ENCODE measurements at places on chromosomes 1 and 21. TPM values are rescaled to one million over a fixed set of nuclear protein-coding genes. Genes with fewer than 3 reads are reported as not detected.
A peak's percentile ranks its signal among the peaks of the same experiment; 100 is the strongest.

DNA sequence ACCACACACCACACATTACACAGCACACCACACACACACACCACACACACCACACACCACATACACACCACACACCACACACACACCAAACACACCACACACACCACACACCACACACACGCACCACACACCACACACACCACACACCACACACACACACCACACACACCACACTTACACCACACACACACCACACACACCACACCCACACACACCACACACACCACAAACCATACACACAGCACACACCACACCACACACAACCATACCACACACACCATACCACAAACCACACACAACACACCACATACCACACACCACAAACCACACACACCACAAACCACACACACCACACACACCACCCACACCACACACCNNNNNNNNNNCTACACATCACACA lies 40.9 kb upstream of the SIK1 start:
- H3K27ac ChIP-seq: no peak overlapping the region
- no peaks in the 10 kb centered on the region for H3K27me3 ChIP-seq
- H3K36me3 ChIP-seq: no peaks in the 10 kb centered on the region
- no peak overlapping the region for H3K4me3 ChIP-seq
- no peak for DNase-seq

DNA sequence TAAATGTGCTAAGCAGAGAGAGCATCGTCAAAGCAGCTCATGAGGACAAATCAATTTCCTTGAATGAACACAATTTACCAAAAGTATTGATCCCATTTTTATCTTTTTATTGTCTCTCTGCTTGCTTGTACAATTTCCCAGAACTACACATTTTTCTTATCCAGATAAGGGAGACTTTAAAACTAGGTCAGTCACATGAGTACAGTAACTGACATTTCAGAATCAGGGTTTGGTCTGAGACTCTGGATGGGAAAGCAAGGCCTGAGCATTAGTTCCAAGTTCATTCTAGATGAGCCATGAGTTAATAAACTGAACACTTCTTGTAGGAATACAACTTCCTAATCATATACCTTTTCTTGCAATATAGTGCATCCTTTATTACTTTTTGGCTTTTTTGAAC lies 11.5 kb upstream of the DENND2D start:
- H3K4me1 ChIP-seq: no peaks in the 10 kb centered on the region
- H3K36me3 ChIP-seq: no peaks in the 10 kb centered on the region
- H3K27ac ChIP-seq: no peak overlapping the region
- DNase-seq: no peak

The TCEA3 gene
- total RNA-seq: 33.3 TPM

DNA sequence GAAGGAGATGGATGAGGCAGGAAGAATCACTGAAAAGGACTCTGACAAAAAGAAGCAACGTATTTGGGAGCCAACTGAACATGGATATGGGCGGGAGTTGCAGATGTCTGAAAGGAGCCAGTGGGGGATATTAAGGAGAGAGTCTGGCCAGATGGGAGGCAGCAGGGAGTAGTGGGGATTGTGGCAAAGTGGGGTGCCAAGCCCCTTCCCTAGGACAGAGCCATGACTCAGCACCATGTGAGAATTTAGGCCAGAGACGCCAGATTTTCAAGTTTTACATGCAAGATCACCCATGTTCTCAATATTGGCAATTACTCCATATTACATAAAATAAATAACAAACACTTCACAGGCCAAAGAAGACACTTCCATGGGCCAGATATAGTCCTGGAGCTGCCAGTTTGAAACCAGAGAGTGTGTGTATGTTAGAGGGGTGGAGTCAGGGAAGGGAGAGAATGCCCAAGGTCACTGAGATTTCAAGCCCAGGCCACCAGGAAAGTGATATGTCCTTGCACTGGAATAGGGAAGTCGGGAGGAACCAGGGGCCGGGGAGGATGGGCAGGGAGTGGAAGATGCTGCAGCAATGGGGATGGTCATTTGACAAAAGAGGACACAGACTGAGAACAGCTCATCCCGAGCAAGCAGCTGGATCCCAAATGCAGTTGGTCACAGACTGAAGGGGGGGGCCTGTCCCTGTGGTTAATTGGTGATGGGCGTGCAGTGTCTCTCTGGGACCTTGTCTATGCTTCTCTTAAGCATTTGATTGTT lies 23.5 kb downstream of the TMEM51 start:
- peak overlapping the region; percentile 6 for H3K27ac ChIP-seq
- no peak for DNase-seq
- H3K27me3 ChIP-seq: no peaks in the 10 kb centered on the region
- peaks cover 41% of the 10 kb centered on the region for H3K4me1 ChIP-seq
- H3K36me3 ChIP-seq: no peaks in the 10 kb centered on the region
- H3K4me3 ChIP-seq: no peak overlapping the region

- H3K4me3 ChIP-seq: no peak overlapping the region
- no peaks in the 10 kb centered on the region for H3K27me3 ChIP-seq
- H3K4me1 ChIP-seq: peaks cover 9% of the 10 kb centered on the region
- H3K27ac ChIP-seq: no peak overlapping the region
- DNase-seq: no peak
Measured at GRCh38 chr21:42201615-42202161, 17.3 kb upstream of the ABCG1 start.

- H3K27me3 ChIP-seq: no peaks in the 10 kb centered on the region
- H3K4me1 ChIP-seq: peaks cover 1% of the 10 kb centered on the region
- H3K4me3 ChIP-seq: no peak overlapping the region
- no peak for DNase-seq
Measured at GRCh38 chr1:101162300-101162699, 74.5 kb upstream of the S1PR1 start.

DNA sequence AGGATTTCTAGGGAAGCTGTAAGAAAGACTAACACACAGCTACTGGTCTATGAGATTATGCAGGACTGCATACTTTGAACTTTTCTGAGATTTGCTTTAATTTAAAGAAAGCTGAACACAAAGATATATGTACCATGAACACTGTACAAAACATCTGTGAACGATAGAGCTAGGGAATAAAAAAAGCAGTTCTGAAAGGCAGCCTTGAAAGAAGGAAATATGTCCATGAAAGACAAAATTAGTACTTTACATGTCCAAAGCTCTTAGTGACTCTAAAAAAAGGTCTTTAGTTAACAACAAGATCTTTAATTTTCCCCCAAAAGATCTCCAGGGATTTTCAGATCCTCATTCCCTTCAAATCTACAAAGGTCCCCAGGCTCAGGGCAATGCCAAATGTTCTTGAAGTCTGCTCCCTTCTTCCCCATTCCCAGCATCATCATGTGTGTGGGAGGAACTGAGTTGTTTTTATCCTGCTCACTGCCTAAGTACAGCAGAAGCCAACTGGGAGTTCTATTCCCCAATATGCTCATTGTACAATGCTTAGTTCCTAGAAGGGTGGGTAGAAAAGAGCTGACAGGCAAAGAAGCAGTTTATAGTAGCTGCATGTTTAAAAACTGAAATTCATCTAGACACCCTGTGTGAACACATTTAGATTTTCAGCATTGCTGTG lies 60.1 kb upstream of the PTCH2 start:
- H3K4me1 ChIP-seq: no peaks in the 10 kb centered on the region
- peak; percentile 14 for DNase-seq
- H3K27ac ChIP-seq: no peak overlapping the region
- H3K27me3 ChIP-seq: no peaks in the 10 kb centered on the region
- no peak overlapping the region for H3K4me3 ChIP-seq
- no peaks in the 10 kb centered on the region for H3K36me3 ChIP-seq

DNA sequence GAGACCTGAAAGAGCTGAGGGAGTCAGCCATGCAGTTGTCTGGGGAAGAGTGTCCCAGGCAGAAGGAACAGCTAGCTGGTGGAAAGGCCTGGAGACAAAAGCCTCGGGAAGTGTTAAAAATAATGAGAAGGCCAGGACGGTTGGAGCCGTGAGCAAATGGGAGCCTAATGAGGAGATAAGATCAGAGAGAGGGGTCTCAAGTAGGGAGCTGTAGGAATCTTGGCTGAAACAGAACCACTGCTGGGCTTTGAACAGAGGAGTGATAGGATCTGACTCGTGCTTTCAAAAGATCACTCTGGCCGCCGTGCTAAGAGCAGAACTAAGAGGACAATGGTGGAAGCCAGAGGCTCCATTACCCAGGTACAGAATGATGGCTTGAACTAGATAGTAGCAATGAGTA lies 1.9 kb upstream of the FOXJ3 start:
- peaks cover 35% of the 10 kb centered on the region for H3K4me1 ChIP-seq
- H3K27ac ChIP-seq: no peak overlapping the region
- no peak overlapping the region for H3K4me3 ChIP-seq
- H3K27me3 ChIP-seq: no peaks in the 10 kb centered on the region
- DNase-seq: no peak

GRCh38 chr1:223186800-223187199 lies 43.8 kb upstream of the TLR5 start:
- H3K36me3 ChIP-seq: no peaks in the 10 kb centered on the region
- no peaks in the 10 kb centered on the region for H3K27me3 ChIP-seq
- H3K4me3 ChIP-seq: no peak overlapping the region
- no peak overlapping the region for H3K27ac ChIP-seq
- no peak for DNase-seq
- no peaks in the 10 kb centered on the region for H3K4me1 ChIP-seq

The HSPG2 gene
- total RNA-seq: 335 TPM

DNA sequence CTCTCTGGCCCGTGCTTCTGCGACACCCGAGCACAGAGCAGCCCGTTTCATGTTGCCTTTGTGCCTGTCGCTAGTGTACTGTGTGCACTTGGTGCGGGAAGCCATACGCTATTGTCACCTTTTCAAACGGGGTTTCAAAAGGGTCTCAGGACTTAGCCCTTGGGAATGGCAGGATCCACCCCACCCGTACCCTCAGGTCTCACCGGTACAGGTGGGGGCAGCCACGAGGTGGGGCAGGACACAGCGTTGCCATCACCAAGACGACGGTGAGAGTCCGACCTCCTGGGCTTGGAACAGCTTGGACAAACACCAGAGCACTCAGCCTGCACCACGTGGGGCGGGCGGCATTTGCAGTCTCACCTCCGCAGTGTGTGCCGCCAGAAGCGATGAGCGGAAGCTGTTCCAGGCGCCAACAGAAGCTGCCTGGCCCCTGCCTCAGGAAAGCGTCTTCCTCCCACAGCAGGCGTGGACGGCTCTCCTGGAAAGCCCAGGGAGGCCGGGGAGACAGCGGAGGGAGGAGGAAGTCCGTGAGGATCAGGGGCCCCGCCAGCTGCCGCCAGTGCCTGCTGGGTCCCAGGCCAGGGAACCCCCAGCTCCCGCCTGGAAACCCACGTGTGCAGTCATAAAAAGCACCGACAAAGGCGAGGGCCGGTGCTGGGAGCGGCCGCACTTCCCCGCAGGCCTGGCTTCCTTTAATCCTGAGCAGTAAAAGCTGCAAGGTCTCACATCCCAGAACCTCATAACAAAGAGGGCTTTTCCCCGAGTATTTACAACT lies 131.3 kb upstream of the ARHGEF16 start:
- H3K4me1 ChIP-seq: no peaks in the 10 kb centered on the region
- peak; percentile 75 for DNase-seq
- H3K4me3 ChIP-seq: no peak overlapping the region
- H3K27me3 ChIP-seq: peaks cover 17% of the 10 kb centered on the region
- no peaks in the 10 kb centered on the region for H3K36me3 ChIP-seq

DNA sequence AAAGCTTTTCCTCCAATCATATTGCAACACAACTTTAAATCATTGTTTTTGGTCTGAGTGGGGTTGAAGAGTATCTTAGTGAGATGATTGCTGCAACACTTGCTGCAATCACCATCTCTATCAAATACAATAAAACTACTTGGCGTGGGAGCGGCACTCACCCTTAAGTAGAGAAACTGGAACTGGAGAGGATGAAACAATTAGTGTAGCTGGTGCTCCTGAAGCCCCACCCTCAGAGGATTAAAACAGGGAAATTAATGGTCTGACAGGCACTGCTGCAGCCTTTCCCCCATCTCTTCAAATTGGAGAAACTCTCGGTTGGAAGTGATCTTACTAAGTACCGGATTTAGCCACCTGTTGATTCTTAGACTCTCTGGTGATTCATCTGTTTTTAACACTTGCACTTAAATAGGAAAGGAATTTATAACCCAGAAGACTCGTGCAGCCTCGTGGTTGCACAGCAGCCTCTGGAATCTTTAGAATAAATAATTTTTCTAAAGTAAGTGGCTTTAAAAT lies 80.5 kb upstream of the KIF26B start:
- H3K27ac ChIP-seq: no peak overlapping the region
- peaks cover 8% of the 10 kb centered on the region for H3K36me3 ChIP-seq
- H3K4me3 ChIP-seq: no peak overlapping the region
- no peak for DNase-seq
- no peaks in the 10 kb centered on the region for H3K4me1 ChIP-seq

- H3K36me3 ChIP-seq: no peaks in the 10 kb centered on the region
- no peaks in the 10 kb centered on the region for H3K4me1 ChIP-seq
- no peak overlapping the region for H3K27ac ChIP-seq
- no peaks in the 10 kb centered on the region for H3K27me3 ChIP-seq
- DNase-seq: no peak
Measured at GRCh38 chr1:220326578-220326977, 54.3 kb upstream of the RAB3GAP2 start.

The CACNA1S gene
- total RNA-seq: 0.20 TPM

- H3K27me3 ChIP-seq: peaks cover 5% of the 10 kb centered on the region
- H3K4me3 ChIP-seq: no peak overlapping the region
- no peak for DNase-seq
- H3K27ac ChIP-seq: no peak overlapping the region
- H3K36me3 ChIP-seq: no peaks in the 10 kb centered on the region
Measured at GRCh38 chr1:3061981-3062615, 6.9 kb upstream of the PRDM16 start.

DNA sequence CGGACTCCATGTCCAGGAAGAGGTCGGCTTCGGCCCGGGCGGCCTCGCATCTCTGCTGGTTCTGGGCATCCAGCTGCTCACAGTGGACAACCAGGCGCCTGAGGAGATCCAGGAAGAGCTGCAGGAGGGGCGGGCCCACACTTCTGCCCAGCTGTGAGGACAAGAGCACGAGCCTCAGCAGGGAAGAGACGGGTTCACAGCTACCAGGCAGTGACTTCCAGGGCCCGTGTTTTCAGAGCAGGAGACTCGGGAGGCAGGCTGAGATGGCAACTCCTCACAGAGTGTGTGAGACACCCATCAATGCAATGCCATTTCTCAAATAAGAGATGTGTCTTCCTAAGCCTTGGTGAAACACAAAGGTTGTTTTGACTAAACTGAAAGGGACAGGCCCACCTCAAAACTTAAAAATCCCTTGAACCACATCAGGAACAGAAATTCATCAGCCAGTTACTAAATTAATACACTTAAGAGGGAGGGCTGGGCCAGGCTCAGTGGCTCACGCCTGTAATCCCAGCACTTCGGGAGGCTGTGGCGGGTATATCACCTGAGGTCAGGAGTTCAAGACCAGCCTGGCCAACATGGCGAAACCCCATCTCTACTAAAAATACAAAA lies 43.4 kb downstream of the URB1 start:
- peaks cover 51% of the 10 kb centered on the region for H3K36me3 ChIP-seq
- H3K27me3 ChIP-seq: no peaks in the 10 kb centered on the region
- no peaks in the 10 kb centered on the region for H3K4me1 ChIP-seq
- DNase-seq: no peak
